ENCODE measurements at places on chromosomes 13 and 19.

GRCh38 chr19:14183741-14184350 lies 22.1 kb downstream of the ADGRL1 start:
- DNase-seq: no peak

- no peak for DNase-seq
Observed at GRCh38 chr13:76461999-76462398, 424.2 kb downstream of the KCTD12 start.

DNA sequence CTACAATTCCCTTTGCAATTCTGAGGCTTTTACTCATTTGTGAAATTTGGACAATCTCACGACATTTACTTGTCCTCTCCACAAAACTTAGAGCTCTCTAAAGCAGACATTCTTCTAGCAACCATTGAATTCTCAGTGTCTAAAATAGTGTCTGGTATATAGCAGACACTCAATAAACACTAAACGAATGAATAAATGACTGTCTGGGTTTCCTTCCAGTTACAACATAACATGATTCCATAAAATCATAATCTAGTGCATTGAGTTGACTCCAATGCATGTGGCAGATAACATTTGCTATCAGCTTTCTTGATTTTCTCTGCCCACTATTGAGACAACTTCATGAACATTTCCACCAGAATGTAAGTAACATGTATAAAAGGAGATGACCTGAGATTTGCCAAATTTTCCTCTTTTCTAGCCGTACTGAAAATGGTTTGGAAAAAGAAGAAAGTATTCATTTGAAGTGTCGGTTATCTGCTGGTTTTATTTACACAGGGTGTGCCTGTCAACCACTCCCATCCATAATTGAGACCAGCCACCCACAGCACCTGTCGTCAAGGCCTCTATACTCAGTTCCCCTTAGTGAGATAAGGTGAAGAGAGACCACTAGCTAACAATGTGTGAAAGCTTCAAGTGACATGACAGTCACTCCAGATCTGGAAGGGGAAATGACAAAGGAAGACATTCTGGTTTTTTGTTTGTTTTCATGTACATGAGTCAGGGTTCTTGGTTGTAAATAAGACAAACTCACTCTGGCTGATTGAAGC lies 4.8 kb upstream of the SERP2 start:
- no peak for DNase-seq

GRCh38 chr13:95033890-95034289 lies 267.4 kb downstream of the ABCC4 start:
- DNase-seq: no peak

DNA sequence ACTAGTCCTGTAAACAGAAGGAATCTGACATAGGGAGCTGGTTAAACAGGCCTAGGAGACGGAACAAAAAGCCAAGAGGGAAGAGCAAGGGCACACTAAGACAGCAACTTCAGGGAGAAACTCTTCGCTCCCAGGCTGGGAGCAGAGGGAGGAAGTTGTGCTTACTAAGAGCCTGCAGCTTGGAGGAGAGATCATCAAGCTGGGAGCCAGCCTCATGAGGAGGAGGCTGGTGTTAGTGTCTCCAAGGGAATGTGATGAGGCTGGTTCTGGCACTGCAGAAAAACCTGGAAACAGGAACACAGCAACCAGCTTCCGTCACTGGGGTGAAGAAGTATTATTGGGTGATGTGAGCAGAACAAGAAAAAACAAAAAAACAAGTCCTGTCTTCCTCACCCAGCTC lies 1027.3 kb downstream of the UQCRFS1 start:
- no peak for DNase-seq

DNA sequence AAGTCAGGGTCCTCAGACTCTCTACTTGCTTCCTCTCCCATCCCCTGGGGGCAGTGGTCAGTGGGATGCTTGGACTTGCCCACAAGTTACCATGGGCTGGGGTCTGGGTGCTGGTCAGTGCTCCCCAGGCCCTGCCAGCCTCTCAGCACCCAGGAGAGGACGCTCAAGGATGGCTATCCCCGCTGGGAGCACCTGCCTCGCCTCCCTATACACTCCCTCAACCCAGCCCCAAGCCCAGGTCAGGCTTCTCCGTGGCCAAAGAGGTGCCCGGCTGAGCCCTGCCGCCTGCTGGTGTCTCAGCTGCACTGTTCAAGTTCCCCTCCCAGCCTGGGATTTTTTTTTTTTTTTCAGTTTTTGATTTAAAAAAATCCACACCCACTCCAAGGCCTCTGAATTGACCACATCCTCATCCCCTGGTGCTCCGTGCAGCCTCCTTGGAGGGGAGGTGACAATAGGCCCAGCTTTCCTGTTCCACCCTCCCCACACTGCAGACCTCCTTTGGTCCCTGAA lies 10.8 kb downstream of the F2RL3 start:
- no peak for DNase-seq

GRCh38 chr13:110890279-110891165 lies 24.3 kb downstream of the ANKRD10 start:
- no peak for DNase-seq

- DNase-seq: no peak
Observed at GRCh38 chr13:29598321-29598720, 2.8 kb upstream of the SLC7A1 start.

DNA sequence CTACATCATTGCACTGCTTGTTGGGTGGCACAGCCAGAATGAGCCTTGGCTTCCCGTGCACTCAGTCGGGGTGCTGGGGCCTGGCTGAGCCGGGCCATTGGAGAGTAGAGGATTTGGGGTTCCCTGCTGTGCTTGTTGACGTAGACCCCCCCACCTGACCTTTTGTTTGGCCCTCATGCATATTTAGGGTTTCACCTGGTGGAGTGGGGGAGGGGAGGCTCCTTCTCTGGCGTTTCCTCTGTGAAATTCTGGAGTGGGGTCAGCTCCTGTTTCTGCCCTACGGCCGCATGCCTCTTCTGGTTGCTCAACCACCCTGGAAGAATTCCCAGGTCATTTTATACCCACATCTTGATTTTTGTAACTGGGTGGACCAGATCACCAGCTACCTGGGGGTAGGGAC lies 82.8 kb downstream of the SIPA1L3 start:
- no peak for DNase-seq

DNA sequence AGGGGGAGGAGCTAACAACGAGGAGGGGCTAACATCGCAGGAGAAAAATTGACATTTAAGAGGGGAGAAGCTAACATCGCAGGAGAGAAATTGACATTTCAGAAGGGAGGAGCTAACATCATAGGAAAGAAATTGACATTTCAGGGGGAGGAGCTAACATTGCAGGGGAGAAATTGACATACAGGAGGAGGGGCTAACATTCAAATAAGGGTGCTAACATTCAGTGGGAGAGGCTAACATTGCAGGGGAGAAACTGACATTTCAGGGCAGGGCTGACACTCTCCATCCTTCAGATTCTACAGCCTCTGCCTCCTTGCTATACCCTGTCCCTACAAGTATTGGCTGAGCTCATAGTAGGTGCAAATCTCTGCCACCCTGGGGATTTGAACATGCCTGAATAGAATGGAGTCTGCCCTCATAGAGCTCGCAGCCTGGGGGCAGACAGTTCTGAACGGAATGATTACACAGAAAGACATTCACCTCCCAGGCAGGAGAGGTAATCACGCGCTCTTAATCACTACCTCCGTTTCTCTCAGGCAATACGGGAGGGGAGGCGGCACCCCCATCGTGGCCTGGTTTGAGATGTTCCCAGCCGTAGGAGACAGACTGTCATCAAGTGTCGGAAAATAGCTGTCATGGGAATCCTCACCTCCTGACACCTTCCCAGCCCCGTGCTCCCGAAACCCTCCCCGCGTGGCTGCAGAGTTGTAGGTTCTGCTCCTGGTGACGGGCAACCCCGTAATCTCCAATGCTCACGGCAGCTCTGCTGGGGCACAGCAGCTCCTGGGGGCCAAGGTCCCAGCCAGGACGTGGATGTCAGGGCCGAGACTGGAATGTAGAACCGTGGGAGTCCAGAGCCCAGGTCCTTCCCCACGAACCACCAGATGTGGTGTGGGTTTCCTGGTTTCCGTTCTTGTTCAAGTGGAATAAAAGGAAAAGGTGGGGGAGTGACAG lies 9.5 kb downstream of the GPR32 start:
- DNase-seq: no peak

- DNase-seq: no peak
Observed at GRCh38 chr13:73133531-73133930, 74.7 kb downstream of the KLF5 start.

- no peak for DNase-seq
Observed at GRCh38 chr13:109285586-109285985, 500.8 kb downstream of the IRS2 start.

DNA sequence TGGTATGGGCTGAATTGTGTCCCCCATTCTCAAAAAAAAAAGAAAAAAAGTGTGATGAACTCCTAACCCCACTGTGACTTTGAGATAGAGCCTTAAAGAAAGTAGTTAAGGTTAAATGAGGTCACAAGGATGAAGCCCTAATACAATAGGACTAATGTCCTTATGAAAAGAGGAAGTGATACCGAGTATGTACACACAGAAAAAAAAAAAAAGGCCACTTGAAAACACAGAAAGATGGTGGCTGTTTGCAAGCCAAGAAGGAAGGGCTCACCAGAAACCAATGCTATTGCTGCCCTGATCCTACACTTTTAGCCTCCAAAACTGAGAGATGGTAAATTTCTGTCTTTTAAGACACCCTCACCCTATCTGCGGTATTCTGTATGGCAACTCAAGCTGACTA lies 955.6 kb downstream of the PCDH17 start:
- no peak for DNase-seq

- no peak for DNase-seq
Observed at GRCh38 chr13:113656831-113657671, 947 bp downstream of the ATP4B start.

- DNase-seq: no peak
Observed at GRCh38 chr13:32010136-32010535, 21.4 kb upstream of the FRY start.

- no peak for DNase-seq
Observed at GRCh38 chr19:40578442-40578908, 1.8 kb downstream of the SHKBP1 start.

DNA sequence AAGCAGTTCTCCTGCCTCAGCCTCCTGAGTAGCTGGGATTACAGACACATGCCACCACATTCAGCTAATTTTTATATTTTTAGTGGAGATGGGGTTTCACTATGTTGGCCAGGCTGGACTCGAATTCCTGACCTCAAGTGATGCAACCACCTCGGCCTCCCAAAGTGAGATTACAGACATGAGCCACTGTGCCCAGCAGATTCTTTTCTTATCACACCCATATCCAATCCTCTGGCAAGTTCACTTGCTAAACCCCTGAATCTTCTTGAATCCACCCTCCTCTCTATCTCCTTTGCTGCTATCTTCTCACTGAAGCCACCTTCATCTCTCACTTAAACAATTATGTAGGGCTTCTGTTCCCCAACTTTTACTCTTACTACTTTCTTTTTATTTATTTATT lies 17.5 kb downstream of the TMEM143 start:
- DNase-seq: no peak

DNA sequence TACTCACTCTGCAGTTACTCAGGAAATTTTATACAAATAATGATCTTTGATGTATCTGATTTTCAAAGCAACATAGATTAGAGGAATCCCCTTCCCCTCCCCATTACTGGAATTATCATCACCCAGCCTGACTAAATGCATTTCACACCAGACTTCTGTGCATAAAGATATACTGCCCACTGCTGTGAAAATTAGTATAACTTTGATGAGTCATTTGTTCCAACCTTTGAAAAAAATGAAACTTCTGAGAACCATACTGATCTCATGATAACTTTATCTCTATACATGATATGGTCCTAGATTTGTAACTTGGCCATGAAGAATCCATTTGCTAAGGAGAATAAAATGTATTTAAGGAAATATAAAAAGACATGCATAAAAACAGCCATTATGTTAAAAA lies 63.9 kb downstream of the GPC6 start:
- no peak for DNase-seq

DNA sequence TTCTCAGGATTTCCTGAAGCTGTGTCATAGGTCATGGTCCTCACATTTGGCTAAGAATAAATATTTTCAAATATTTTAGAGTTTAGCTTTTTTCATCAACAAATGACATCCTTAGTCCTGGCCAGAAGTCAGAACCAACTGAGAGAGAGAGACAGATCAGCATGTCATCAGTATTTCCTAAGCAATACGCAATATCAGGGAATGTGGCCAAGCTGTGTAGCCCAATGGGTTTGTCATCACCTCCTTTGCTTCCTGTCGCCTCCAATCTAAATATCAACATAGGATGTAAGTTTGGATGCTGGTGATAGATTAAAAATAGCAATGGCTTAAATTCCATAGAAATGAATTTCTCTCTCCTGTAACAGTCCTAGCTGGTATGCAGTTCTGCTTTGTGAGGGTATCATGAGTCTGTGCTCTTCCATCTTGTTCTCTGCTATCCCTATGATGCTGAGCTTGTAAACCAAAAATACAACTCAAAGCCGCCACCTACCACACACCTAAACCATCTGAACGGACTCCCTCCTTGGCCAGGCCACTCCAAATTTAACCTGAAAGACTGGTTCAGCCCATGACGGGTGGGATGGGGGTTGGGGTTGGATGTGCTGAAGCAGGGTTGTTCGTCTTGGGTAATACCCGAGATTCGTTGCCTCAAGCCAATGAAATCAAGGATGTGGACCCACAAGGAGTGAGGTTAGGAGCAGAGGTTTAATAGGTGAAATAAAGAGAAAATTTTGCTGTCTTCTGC lies 10.0 kb upstream of the IGSF23 start:
- DNase-seq: no peak

GRCh38 chr13:99028890-99029289 lies 51.0 kb upstream of the DOCK9 start:
- no peak for DNase-seq

GRCh38 chr13:78659732-78660494 lies 958 bp upstream of the OBI1 start:
- peak; percentile 66 for DNase-seq

DNA sequence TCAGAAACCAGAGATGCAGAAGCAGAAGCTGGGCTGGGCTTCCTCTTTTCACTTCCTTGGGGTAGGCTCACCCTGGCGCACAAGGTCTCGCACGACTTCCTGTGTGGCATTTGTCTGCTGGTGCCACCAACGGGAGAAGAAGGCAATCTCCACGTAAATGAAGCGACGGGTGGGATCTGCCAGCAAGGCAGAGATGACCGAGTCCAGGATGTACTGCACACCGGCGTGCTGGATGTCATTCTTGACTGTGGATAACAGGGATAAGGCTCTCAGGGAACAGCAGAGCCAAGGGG lies 1.3 kb downstream of the MAN2B1 start:
- DNase-seq: peak; percentile 76

DNA sequence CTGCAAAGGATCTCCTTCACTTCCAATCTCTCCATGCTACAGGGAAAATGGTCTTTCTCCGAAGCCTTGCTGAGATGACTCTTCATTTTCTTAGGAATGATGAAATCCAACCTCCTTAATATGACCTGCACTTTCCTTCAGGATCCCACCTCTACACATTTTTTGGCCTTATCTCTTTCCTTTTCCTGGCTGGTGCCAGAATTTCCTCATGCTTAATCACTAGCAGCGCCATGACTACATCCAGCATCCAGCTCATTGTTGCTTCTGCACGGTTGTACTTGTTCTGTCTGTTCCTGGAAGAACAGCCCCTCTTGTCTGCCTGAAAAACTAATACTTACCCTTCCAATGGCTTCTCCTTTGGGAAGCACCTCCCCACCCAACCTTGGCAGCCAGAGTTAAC lies 68.4 kb downstream of the TEX26 start:
- DNase-seq: no peak

All from activated CD8-positive, alpha-beta memory T cell treated with anti-CD3 and anti-CD28 coated beads for 24 hours (primary cell).